ENCODE measurements at places on chromosomes 12 and 14.

DNA sequence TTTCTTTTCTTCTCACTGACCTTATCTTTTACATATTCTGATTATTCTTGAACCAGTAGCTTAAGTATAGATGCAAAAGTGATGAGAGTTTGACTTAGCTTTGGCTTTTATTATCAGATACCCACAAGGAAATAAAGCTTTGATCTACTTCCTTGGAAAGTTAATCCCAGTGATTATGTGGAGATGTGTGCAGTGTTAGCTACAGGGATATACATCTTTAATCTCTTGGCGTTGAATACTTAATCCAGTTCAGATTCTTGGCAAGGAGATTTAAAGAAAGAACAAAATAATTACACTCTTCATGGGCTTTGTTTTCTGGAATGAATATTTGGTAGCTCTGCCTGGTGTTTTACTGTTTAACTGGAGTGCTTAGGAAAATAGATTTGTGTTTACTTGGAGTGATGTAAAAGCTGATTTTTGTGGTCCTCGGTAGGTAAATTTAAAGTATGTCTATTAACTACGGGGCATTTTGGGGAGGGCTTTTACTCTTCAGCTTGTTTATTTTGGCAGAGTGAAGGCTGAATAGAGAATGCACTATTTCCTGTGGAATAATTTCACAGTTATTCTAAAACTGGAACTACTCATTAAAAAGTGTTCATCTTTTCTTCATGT, 150.1 kb upstream of the LRIG3 start:
- DNase-seq, result peak; percentile 36

DNA sequence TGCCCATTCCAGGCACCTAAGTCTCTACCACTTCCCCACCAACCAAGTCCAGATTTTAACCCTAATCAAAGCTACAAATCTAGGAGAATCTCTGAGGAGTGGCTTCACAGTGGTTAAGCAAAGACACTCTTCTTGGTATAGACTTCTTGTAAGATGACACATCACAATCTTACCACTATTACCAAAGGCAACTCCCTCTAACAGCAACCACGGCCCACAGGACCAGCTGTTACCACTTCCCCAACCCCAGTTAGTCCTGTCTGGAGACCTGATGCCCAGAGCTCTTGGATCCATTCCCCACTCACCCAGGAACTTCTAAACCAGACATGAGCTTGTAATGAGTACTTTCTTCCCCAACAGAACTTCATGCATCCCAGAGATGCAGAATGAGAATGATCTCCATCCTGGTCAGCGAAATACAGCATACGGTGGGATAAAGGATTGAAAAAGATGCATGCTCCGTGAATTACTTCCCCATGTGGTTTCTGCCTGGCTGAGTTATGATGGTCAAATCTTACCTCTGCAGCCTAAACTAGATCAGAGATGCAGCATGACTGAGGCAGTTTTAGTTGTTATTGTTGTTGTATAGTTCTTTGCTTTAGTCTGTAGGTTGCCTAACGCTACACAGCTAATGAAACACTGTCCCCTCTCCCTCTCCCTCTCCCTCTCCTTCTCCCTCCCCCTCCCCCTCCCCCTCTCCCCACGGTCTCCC, 87.7 kb upstream of the FOXN3 start:
- peak; percentile 78 for DNase-seq

GRCh38 chr12:8018666-8019581, 13.6 kb upstream of the FOXJ2 start:
- no peak for DNase-seq

DNA sequence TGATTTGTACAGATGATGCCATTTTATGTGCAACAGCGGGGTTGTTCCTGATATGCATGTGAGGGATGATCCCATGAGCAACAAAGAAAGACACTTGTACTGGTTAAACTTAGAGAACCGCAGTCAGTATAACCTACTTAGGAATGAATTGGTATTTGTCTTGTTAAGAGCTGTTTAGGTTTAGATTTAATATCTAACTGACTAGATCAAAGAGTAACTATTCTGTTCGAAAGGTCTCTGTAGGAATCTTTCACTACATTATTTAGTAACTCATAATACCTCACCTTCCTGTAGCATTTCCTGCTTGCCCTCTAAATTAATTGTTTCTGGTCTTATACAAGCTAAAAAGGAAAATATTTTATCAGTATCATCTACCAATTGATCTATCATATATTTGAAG, 350.4 kb downstream of the TRHDE start:
- no peak for DNase-seq

- peak; percentile 58 for DNase-seq
These were observed 182.8 kb downstream of the NUAK1 start for GRCh38 chr12:105955976-105956375.

GRCh38 chr12:97862072-97862471, 399.5 kb downstream of the RMST start:
- no peak for DNase-seq

DNA sequence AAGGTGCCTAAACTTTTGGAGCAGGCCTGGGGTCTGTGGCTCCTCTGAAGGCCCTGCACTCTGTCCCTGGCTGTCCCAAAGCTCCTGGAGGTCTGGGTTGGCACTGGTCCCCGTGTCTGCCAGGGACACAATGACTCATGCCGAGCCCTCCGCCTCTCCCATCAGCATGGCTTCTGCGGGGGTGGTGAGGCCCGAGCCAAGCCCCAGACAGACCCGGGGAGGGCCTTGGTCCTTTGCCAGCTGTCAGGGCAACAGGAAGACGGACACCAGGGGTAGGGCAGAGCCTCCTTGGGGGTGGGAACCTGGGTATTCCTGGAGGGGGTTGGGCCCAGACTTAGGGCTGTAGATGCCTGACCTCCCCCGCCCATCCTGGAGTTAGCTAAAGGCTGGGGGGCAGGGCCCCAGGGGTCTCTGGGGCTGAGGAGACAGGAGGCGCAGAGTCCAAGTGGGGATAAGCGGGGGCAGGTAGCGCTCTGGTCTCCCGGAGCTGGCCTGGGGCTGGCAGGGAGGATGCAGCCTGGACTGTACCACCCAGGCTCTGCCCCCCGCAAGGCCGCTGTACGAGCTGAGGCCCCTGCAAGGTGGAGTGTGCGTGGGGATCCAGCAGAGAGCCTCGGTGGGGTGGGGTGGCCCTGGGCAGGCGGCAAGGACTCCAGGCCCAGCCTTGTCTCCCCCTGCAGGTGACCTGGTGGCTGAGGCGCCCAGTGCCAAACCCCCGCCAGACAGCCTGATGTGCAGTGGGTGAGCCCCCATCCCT, 16.4 kb upstream of the PUS1 start:
- DNase-seq, result peak; percentile 87

- DNase-seq, result no peak
These were observed 11.6 kb downstream of the CKB start for GRCh38 chr14:103510724-103511693.

Data from iris pigment epithelial cell (primary cell).